ENCODE measurements at places on chromosomes 7 and 10. TPM values are rescaled to one million over a fixed set of nuclear protein-coding genes. Genes with fewer than 3 reads are reported as not detected.

TUBAL3 gene
- total RNA-seq, result not detected

MXI1 gene
- 11.4 TPM for total RNA-seq

DIP2C gene
- total RNA-seq, result 2.5 TPM

STEAP4 gene
- not detected for total RNA-seq

KIF20B gene
- 71.6 TPM for total RNA-seq

OR13A1 gene
- not detected for total RNA-seq

HDAC9 gene
- total RNA-seq, result 0.16 TPM

TMEM140 gene
- 14.0 TPM for total RNA-seq

CYP26C1 gene
- total RNA-seq, result not detected

SAMD9L gene
- total RNA-seq, result 96.4 TPM

BICC1 gene
- total RNA-seq, result 0.07 TPM

WBP1L gene
- 26.6 TPM for total RNA-seq

DYNC1I1 gene
- not detected for total RNA-seq

EMX2 gene
- total RNA-seq, result not detected

NUTM2A gene
- total RNA-seq, result 0.50 TPM

LBX1 gene
- not detected for total RNA-seq

VWDE gene
- 4.2 TPM for total RNA-seq

ZNF248 gene
- 9.0 TPM for total RNA-seq

ADIRF gene
- not detected for total RNA-seq

ASL gene
- 33.1 TPM for total RNA-seq

NKX2-3 gene
- total RNA-seq, result not detected

HABP2 gene
- total RNA-seq, result not detected

PILRA gene
- 11.5 TPM for total RNA-seq

HEPACAM2 gene
- total RNA-seq, result not detected

ERVW-1 gene
- not detected for total RNA-seq

PIP gene
- not detected for total RNA-seq

TMEM229A gene
- not detected for total RNA-seq

ADRA2A gene
- not detected for total RNA-seq

AMZ1 gene
- total RNA-seq, result 0.11 TPM

WNT2 gene
- total RNA-seq, result not detected

ADK gene
- 41.9 TPM for total RNA-seq

HOXA11 gene
- not detected for total RNA-seq

EFCAB10 gene
- not detected for total RNA-seq

EN2 gene
- total RNA-seq, result not detected

OR2A7 gene
- 3.9 TPM for total RNA-seq

All from T-helper 2 cell treated with Interferon-gamma antibody and Interleukin-4, amounts not matched to agents 100 ng/mL and 5 ng/mL, for 36 hours (primary cell).